ENCODE measurements at places on chromosomes 12 and 14.

DNA sequence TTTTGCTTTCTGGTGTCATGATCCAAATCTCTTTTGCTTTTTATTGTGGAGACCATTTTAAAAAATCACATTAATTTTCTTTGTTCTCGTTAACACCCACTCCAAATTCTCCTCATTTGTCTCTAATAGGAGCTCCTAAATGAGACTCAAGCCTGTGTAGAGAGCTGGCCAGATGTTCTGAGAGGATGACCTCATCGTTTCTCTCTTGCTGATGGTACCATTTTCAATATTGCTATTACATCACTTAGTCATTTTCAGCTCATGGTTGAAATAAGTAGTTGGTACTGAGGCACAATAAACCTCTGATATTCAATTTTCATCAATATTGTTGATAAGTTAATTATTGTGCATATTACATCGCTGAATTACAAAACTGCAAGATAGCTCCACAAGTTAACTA, 31.5 kb downstream of the SPTB start:
- no peak for DNase-seq

DNA sequence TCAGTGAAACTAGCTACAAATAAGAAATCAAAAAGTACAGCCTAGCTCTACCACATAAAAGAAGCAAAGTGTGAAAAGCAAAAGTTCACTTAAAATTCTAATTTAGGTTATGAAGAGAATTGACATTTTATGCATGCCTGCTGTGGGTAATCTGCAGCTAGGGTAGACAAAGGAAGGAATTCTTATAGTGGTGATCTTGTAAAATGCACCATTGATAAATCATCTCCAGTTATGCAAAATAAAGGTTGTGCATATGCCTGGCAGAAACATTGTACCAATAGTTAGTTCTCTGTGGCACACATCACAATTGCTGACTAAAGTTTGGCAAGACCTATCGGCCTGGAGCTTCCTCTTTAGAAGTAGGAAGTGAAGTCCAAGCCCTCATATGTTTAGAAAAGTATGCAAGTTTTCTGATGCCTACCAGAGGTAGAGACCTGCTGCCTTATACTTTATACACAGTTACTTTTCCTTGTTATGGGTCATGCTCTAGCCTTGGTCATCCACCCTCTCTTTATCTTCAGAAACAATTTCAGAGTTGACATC, 78.3 kb downstream of the TSHR start:
- DNase-seq: peak; percentile 84

GRCh38 chr14:56295743-56296142, 177.5 kb downstream of the PELI2 start:
- DNase-seq: no peak

DNA sequence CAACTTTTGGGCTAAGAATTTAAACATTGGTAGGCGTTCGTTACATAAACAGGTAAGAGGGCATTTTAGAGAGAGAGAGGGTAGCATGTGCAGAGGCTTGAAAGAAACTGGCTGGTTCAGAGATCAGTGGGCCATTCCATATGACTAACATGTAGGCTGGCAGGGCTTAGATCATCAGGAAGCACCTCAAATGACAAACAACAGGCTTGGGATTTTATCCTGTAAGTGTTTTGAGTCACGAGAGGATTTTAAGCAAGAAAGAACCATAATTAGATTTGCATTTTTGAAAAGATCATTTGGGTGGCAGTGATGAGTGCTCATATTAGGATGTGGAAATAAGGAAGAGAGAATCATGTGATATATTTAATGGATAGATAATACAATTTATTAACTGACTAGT, 8.7 kb upstream of the PLEKHA5 start:
- DNase-seq: no peak

- DNase-seq: peak; percentile 87
Measured at GRCh38 chr14:91286530-91286937, 42.0 kb upstream of the GPR68 start.

GRCh38 chr12:240566-240965, 22.1 kb downstream of the SLC6A13 start:
- DNase-seq: no peak

DNA sequence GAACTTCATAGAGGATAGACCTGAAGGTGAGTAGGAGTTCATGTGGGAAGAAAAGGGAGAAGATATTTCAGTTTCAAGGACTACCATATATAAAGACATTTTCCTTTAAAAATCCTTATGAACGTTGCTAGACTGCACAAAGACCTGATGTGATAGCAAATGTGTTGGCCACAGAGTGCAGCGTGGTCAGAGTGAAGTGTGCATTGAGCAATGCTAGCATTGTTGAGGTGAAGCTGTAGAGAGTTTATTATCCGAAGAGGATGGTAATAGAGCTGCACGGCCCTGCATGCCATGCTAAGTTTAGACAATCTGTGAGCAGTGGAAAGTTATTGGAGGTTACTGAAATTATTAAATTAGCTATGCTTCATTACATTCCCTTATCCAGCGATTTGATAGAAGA, 413.0 kb downstream of the CCDC91 start:
- DNase-seq: peak; percentile 60

GRCh38 chr12:52873832-52874572, 25.2 kb upstream of the KRT78 start:
- peak; percentile 95 for DNase-seq

DNA sequence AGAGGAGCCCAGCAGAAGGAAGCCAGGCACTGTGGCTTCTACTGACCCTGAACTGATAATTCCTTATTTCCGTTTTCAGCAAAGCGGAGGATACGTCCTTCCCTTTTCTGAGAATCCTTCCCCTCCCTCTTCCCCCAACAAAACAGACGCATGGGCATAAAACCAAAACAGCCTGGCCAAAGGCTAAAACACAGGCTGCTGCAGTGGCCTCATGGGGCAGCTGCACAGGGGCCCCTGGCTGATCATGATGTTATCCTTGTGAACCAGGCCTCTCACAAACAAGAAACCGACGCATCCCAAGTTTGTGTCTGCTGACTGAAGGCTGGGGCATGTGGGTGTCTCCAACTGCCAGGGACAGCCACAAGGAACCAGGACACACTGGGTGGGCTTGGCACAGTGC, 23.4 kb upstream of the STON2 start:
- peak; percentile 96 for DNase-seq

- DNase-seq: no peak
Measured at GRCh38 chr12:27554421-27555186, 30.6 kb downstream of the PPFIBP1 start.

DNA sequence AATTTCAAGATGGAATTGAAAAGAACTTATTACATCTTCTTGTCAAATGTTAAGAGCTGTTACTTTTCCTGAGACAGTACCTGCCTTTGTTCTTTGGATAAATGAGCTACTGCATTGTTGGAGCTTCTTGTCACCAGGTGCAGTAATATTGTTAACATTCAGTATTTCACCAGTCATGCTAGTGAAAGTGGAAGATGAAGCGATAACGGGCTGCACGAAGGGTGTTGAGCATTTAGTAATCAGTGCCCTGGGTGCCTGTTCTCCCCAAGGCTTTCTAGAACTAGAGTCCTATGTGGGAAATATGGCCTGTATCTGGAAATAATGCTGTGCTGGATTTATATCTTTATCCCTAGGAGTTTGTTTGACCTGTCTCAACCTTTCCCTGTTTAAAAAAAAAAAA, 83.2 kb downstream of the PPP2R5C start:
- DNase-seq: no peak

DNA sequence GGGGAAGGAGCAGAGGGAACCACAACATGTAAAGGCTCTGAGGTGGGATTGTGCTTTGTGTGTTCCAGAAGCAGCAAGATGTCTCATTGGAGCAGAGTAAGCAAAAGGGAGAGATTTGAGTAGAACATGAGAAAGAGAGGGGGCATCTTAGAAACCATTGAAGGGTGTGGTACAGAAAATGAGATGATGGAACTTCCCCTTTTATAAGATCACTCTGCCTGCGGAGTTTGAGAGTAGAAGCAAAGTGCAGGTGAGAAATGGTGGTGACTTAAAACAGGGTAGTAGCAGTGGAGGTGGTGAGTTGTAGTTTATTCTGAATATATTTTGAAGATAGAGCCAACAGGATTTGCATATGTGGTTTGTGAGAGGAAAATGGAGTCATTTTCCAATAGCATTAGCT, 56.0 kb downstream of the FBXO34 start:
- DNase-seq: peak; percentile 63

- peak; percentile 90 for DNase-seq
Measured at GRCh38 chr12:98399532-98399931, 115.9 kb upstream of the TMPO start.

DNA sequence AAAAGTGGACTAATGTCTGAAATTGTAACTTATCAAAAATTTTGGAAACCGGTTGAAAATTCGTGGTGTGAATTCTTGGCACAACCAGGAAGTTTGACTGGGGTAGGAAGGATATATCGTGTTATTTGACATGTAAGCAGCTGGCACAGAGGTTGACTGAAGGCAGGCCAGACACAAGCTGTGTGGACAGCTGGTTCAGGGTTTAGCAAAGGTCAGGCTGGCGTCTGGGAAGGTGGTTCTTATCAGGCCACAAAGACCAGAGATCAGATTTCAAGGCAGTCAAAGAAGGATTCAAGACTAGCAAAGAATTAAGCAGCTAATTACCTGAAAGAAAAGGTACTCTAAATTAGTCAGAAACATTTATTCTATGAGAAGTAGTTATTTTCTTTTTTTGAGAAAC, 450.2 kb upstream of the MDGA2 start:
- no peak for DNase-seq

GRCh38 chr14:52824462-52824861, 33.1 kb upstream of the GNPNAT1 start:
- no peak for DNase-seq

- DNase-seq: no peak
Measured at GRCh38 chr12:78192979-78193378, 362.3 kb downstream of the NAV3 start.

Measured in hematopoietic multipotent progenitor cell treated with erythropoietin and hydrocortisone succinate and interleukin-3 and kit ligand, for 4 days (in vitro differentiated cells).